ENCODE measurements at places on chromosomes 11 and 22. TPM values are rescaled to one million over a fixed set of nuclear protein-coding genes. Genes with fewer than 3 reads are reported as not detected.

- DNase-seq = no peak
These were observed 43.8 kb downstream of the MAP6 start for GRCh38 chr11:75625021-75625420.

DNA sequence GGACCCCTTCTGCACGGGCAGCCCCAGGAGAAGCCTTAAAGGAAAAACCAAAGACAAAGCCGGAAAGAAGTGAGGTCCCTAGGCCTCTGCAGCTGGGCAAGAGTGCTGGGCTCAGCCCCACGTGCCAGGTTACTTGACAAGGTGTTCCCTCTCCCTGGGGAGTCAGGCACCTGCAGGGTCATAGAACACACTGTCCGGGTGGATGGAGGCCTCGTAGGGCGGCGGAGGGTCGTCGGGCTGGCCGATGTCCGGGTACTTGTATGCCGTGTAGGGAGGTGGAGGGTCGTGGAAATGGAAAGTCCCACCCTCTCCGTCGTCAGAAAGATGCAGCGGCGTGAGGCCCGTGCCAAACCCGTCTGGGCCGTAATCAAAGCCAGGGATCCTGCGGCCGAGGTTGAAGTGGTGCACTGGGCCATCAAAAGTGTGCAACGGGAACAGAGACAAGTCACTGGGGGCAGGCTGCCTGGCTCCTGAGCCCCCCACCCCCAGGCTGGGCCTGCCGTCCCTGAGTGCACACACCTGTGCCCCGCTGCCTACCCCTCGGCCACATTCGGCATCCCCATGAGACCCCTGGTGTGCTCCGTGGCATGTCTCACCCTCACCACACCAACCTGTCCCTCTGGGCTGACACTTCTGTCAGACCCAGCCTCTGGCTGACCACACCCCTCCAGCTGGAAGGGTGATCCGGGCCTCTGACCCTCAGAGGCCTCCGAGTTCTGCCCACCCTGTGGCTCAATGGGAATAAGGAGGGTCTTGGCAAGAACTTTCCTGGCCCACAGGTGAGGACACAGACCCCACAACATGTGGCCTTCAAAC is 81.1 kb downstream of the DGCR2 start:
- DNase-seq = no peak

TNNI2 gene
- 0.71 TPM for polyA plus RNA-seq

C22orf42 gene
- polyA plus RNA-seq = not detected

KRTAP5-8 gene
- not detected for polyA plus RNA-seq

BTBD18 gene
- polyA plus RNA-seq = not detected

DNA sequence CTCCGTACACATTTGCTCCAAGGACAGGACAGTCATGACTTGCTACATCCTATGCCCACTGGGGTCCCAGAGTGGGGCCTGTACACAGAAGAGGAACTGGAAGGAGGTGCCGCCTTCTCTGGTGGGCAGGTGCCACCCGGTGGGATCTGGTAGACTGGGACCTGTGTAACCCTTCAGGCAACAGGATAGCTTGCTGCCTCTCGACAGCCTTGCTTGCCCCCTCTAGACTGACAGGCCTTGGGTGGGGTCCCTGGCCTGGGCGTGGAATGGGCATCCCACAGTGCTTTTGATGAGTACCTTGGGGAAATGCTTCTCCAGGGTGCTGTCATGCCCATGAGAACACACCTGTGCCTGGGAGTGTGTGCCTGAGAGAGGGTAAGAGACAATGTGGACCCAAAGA is 15.8 kb downstream of the SHANK3 start:
- no peak for DNase-seq

- no peak for DNase-seq
These were observed 13.4 kb downstream of the TMPRSS13 start for GRCh38 chr11:117915672-117916235.
